ENCODE measurements at places on chromosomes 5 and 9. TPM values are rescaled to one million over a fixed set of nuclear protein-coding genes. Genes with fewer than 3 reads are reported as not detected.
A peak's percentile ranks its signal among the peaks of the same experiment; 100 is the strongest.

DNA sequence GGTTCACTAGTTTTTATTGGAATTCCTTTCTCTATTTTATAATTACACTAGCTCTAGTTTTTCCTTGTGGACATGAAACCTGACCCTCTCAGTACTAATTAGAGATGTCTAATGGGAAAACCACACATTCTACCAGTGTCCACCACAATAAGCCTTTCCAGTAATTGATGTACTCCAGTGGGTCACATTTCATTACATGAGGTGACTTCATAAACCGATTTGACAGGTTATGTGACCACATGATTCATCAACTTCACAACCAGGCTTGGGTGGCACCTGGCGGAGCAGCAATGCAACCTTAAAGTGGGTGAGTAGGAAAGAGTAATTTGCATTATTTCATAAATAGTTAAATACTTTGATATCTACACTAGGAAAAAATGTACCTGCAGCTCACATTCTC lies 284.2 kb upstream of the ADAMTS16 start:
- H3K36me3 ChIP-seq: no peaks in the 10 kb centered on the region
- DNase-seq: no peak
- no peak overlapping the region for H3K27ac ChIP-seq
- no peaks in the 10 kb centered on the region for H3K27me3 ChIP-seq
- H3K4me3 ChIP-seq: no peak overlapping the region

CCNI2 gene
- polyA plus RNA-seq: 2.7 TPM

GRCh38 chr9:18800579-18800978 lies 232.4 kb downstream of the SAXO1 start:
- no peak overlapping the region for H3K27ac ChIP-seq
- H3K4me1 ChIP-seq: no peaks in the 10 kb centered on the region
- no peaks in the 10 kb centered on the region for H3K36me3 ChIP-seq
- no peak for DNase-seq
- no peak overlapping the region for H3K4me3 ChIP-seq

PTGS1 gene
- polyA plus RNA-seq: 7.5 TPM

CDHR2 gene
- 545 TPM for polyA plus RNA-seq

- no peak for DNase-seq
- H3K4me1 ChIP-seq: no peaks in the 10 kb centered on the region
- no peaks in the 10 kb centered on the region for H3K27me3 ChIP-seq
- no peak overlapping the region for H3K4me3 ChIP-seq
These were observed 1026.9 kb upstream of the C9orf72 start for GRCh38 chr9:28600226-28600625.

DNA sequence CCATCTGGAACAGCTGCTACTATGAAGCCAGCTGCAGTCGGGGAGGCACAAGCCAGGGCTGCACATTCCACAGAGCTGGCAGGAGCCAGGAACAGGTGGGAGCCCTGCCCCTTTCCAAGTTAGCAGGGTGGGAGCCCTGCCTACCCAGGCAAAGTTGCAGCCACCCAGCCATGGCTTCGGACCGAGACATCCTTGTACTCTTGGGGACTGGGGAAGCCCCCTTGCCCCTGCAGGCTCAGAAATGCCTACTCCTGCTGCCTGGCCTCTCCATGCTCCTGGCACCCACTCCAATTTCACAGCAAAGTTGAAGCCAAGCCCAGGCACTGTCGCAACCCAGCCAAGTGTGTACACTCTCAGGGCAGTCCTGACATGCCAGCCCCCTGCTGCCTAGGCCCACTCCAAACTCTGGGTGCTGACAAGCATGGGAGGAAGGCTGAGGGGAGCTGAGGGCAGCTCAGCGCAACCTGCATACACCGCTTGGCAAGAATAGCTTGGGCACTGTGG lies 165.1 kb downstream of the RNF180 start:
- no peaks in the 10 kb centered on the region for H3K4me1 ChIP-seq
- no peaks in the 10 kb centered on the region for H3K27me3 ChIP-seq

PCDHA3 gene
- polyA plus RNA-seq: not detected

DNA sequence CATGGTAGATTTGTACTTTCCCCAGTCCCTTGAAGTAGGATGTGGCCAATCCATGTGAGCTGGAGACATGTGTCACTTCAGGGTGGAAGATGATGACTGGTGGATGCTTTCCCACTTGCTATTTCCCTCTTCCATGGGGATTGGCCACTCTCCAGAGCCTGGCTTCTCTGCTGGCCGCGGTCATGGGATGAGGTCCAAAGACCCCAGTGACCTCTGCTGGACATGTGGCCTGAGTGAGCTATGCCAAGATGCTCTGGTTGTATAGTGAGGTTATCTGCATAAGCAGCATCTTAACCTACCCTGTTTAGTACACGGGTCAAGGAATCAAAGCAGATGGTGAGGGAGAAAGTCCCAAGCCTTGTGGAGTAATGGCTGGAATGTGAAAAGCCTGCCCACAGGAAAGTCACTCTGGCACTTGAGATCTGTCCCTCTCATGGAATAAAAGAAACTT lies 47.1 kb downstream of the SH3PXD2B start:
- H3K27me3 ChIP-seq: no peaks in the 10 kb centered on the region
- DNase-seq: no peak
- peaks cover 13% of the 10 kb centered on the region for H3K4me1 ChIP-seq
- peaks cover 22% of the 10 kb centered on the region for H3K36me3 ChIP-seq
- no peak overlapping the region for H3K27ac ChIP-seq

DNA sequence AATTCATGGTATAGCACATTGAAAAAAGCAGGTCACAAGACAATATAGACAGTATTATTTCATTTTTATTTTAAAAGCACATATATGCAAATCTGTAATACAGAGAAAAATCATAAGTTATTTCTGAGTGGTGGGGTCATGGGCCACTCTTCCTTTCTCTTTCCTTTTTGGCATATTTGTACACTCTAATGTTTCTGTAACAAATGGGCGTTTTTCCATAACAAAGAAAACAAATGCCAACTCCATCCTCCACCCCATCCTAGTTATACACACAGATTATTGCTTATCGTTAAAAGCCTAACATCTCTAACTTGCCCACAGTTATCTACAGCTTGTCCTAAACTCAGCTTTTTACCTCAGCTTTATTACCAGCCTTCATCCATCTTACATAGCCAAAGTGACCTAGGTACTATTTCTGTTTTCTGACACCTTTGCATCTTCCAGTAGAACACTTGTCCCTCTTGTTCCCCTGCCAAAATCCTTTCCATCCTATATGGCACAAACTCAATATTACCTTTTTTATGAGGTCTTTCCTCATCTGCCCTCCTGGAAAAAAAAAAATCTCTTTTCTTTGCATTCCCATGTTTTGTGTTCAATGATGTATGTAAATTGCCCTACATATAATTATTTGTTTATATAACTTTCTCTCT lies 4.1 kb downstream of the KIAA0825 start:
- no peaks in the 10 kb centered on the region for H3K27me3 ChIP-seq
- no peak overlapping the region for H3K27ac ChIP-seq

GRHPR gene
- polyA plus RNA-seq: 114 TPM

SV2C gene
- polyA plus RNA-seq: not detected

DNA sequence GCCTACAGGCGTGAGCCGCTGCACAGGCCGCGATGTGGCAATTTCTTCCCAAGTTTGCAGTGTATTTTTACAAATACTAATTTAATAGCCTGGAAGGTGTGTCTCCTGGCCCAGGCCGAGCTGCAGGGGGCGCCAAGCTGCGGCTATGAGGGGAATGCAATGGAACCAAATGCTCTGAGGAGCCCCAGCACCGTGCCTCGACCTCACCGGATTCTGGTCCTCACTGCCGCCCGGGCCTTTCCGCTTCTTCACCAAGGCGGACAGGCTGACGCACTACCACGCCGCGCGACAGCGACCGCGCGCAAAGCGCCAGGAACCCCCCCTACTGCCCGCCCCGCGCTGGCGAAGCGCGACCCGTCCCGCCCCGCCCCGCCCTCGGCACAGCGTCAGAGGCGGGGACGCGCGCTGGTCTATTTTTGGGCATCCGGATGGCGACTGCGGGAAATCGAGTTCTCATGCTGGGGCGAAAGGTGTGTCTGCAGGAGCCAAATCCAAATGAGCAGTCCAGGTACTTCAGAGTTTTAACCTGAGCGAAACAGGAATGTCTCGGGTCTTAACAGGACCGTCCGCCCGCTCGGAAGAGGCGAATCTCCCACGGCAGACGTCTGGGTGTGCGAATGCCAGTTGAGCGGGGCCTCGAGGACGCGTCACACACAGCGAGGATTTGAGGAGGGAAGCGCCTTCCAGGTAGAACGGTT lies 31.7 kb upstream of the PRXL2C start:
- peak overlapping the region; percentile 36 for H3K4me3 ChIP-seq
- H3K36me3 ChIP-seq: no peaks in the 10 kb centered on the region
- peaks cover 14% of the 10 kb centered on the region for H3K27me3 ChIP-seq
- H3K4me1 ChIP-seq: no peaks in the 10 kb centered on the region
- H3K27ac ChIP-seq: no peak overlapping the region
- DNase-seq: peak; percentile 50

MARCOL gene
- polyA plus RNA-seq: 0.09 TPM

PCDHB3 gene
- polyA plus RNA-seq: not detected

GRCh38 chr9:136724772-136725171 lies 12.4 kb downstream of the DIPK1B start:
- H3K27me3 ChIP-seq: no peaks in the 10 kb centered on the region
- H3K4me3 ChIP-seq: no peak overlapping the region
- peaks cover 73% of the 10 kb centered on the region for H3K36me3 ChIP-seq
- peaks cover 3% of the 10 kb centered on the region for H3K4me1 ChIP-seq
- DNase-seq: no peak
- no peak overlapping the region for H3K27ac ChIP-seq

DNA sequence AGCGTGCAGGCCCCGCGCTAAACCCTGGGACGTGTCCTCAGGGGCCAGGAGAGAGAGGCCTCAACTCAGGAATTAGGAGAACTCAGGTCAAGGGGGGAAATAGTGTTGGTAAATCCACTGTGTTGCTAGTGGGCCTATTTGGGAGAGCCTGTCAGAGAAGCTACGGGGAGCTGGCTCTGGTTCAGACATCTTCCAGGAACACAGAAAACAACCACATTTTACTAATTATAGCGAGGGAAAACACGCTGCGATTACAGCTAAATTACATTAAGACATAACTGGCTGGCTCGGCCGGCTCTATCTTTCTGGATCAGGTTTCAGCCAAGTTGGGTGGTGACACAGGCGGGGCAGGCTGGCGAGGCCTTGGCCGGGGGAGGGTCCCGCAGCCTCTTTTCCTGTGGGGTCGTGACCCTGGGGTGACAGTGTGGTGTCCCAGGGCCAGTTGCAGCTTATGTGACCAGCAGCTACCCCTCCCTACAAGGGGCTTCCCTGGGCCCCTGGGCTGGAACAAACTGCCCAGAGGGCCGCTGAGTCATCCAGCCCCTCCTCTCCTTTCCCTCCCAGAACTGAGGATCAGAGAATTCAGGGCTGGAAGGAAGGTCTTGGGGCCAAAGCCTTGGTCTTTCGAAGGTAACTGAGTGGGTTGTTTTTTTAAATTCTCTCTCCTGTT lies 75.1 kb downstream of the FGF18 start:
- no peak overlapping the region for H3K27ac ChIP-seq
- no peaks in the 10 kb centered on the region for H3K27me3 ChIP-seq
- DNase-seq: peak; percentile 41

MOB3B gene
- polyA plus RNA-seq: 16.9 TPM

WNT8A gene
- not detected for polyA plus RNA-seq

DNA sequence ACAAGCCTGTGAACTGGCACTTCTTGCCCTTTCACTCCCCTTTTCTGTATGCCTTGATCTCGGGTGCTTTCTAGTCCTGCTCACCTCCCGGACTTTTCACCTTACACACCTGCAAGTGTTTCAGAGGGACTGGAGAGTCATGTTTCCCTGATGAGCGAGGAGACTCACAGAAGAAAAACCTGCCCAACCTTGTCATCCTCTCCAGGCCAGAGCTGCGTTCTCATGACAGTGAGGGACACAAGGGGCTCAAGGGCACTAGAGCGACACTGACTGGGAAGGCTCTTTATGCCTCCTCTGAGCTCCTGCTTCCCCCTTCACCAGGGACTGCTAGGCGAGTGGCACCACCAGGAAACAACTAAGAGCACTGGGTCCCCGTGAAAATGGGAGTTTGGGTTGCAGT lies 376.9 kb upstream of the RPS23 start:
- no peaks in the 10 kb centered on the region for H3K4me1 ChIP-seq
- H3K36me3 ChIP-seq: no peaks in the 10 kb centered on the region
- no peak overlapping the region for H3K27ac ChIP-seq
- no peaks in the 10 kb centered on the region for H3K27me3 ChIP-seq
- H3K4me3 ChIP-seq: no peak overlapping the region

- DNase-seq: no peak
- no peaks in the 10 kb centered on the region for H3K27me3 ChIP-seq
- H3K4me1 ChIP-seq: no peaks in the 10 kb centered on the region
- H3K4me3 ChIP-seq: no peak overlapping the region
- no peak overlapping the region for H3K27ac ChIP-seq
These were observed 551.3 kb downstream of the TLE1 start for GRCh38 chr9:81137976-81138568.

DNA sequence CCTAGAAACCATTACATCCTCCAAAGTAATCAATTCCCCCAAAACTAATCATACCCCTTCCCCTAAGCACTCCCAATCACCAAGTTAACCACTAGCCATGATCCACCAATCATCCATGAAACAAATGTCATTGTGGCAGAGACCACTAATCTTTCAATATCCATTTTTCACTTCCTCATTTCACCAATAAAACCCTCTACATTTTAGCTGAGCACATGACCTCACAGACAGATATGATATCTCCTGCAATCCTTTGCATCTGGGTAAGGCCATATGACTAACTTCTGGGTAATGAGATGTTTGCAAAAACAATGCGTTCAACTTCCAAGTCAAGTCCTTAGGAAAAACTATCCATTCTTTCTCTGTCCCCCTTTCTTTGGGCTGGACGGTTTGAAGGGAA lies 20.7 kb downstream of the OR2S2 start:
- H3K27ac ChIP-seq: no peak overlapping the region
- no peaks in the 10 kb centered on the region for H3K27me3 ChIP-seq
- no peak overlapping the region for H3K4me3 ChIP-seq
- DNase-seq: no peak

DNA sequence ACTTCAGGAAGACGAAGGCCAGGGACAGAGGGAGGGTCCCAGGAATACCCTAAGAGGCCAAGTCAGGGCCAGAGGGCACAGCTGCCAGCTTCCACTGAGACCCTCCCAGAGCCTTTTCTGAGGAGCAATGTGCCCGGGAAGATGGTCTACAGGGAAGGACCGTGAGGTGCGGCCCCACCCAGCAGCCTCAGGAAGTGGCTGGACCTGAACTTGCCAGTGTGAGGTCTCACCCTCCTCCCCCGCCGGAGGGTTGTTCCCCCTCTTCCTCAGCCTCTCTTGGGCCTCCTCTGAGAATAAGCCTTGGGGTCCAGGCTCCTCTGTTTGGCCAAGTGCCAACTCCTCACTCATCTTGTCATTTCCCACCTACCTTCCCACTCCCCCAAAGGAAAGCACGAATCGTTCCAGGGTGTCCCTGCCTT lies 13.4 kb upstream of the SLC25A51 start:
- H3K36me3 ChIP-seq: no peaks in the 10 kb centered on the region
- peak overlapping the region; percentile 35 for H3K27ac ChIP-seq
- no peak for DNase-seq
- H3K27me3 ChIP-seq: no peaks in the 10 kb centered on the region

DNA sequence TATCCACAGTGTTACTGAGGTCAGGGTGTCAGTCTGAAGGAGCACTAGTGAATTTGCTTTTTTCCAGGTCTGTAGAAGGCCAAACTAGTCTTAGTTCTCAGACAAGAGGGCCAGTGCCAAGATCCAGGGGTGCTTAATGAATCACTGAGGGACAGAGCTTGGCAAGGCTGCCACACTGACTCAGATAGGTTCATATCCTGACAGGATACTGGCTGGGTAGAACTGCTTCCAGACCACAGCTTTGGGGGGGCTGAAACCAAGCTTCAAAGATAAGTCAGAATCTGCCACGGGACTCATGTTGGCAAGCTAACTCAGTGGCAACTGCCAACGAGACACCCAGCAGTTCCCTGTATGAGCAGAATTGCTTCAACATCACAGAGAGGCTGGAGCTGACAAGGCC lies 1125.4 kb downstream of the EFNA5 start:
- no peak overlapping the region for H3K4me3 ChIP-seq
- no peak overlapping the region for H3K27ac ChIP-seq
- no peaks in the 10 kb centered on the region for H3K4me1 ChIP-seq
- no peak for DNase-seq

Data from small intestine (tissue), 16 donors.